Aorta (tissue), 5 donors: ENCODE measurements at places on chromosomes 3 and 15. TPM values are rescaled to one million over a fixed set of nuclear protein-coding genes. Genes with fewer than 3 reads are reported as not detected.

Gene SCN11A
- polyA plus RNA-seq = not detected

Gene KNG1
- polyA plus RNA-seq = not detected

Gene FOXL2
- not detected for polyA plus RNA-seq

Gene FAM81A
- polyA plus RNA-seq = 0.92 TPM

Gene UBE2E2
- 26.5 TPM for polyA plus RNA-seq

Gene KLHDC8B
- polyA plus RNA-seq = 31.3 TPM

Gene SLC2A2
- not detected for polyA plus RNA-seq

Gene C2CD4A
- not detected for polyA plus RNA-seq
